T-helper 17 cell (primary cell): ENCODE measurements at places on chromosomes 2 and 18. TPM values are rescaled to one million over a fixed set of nuclear protein-coding genes. Genes with fewer than 3 reads are reported as not detected.

The CCL20 gene
- 24.3 TPM for total RNA-seq

The C2orf80 gene
- not detected for total RNA-seq

The ARHGAP28 gene
- not detected for total RNA-seq

The RNF125 gene
- 50.6 TPM for total RNA-seq

The CYP26B1 gene
- not detected for total RNA-seq

The MRPL30 gene
- 14.1 TPM for total RNA-seq

- H3K27ac ChIP-seq: peak overlapping the region; percentile 99
- H3K27me3 ChIP-seq: peaks cover 21% of the 10 kb centered on the region
- H3K36me3 ChIP-seq: peaks cover 5% of the 10 kb centered on the region
- peak; percentile 35 for DNase-seq
- peak overlapping the region; percentile 100 for H3K4me3 ChIP-seq
Observed at GRCh38 chr2:8680822-8681760, 765 bp upstream of the ID2 start.

- no peak overlapping the region for H3K4me3 ChIP-seq
- no peaks in the 10 kb centered on the region for H3K36me3 ChIP-seq
- no peak for DNase-seq
- H3K27me3 ChIP-seq: no peaks in the 10 kb centered on the region
- H3K27ac ChIP-seq: no peak overlapping the region
Observed at GRCh38 chr2:177298191-177298590, 33.7 kb upstream of the NFE2L2 start.

GRCh38 chr2:85394976-85395375, 15.2 kb downstream of the CAPG start:
- H3K27ac ChIP-seq: peak overlapping the region; percentile 43
- no peak for DNase-seq
- H3K4me3 ChIP-seq: no peak overlapping the region
- H3K4me1 ChIP-seq: peaks cover 10% of the 10 kb centered on the region
- no peaks in the 10 kb centered on the region for H3K27me3 ChIP-seq

DNA sequence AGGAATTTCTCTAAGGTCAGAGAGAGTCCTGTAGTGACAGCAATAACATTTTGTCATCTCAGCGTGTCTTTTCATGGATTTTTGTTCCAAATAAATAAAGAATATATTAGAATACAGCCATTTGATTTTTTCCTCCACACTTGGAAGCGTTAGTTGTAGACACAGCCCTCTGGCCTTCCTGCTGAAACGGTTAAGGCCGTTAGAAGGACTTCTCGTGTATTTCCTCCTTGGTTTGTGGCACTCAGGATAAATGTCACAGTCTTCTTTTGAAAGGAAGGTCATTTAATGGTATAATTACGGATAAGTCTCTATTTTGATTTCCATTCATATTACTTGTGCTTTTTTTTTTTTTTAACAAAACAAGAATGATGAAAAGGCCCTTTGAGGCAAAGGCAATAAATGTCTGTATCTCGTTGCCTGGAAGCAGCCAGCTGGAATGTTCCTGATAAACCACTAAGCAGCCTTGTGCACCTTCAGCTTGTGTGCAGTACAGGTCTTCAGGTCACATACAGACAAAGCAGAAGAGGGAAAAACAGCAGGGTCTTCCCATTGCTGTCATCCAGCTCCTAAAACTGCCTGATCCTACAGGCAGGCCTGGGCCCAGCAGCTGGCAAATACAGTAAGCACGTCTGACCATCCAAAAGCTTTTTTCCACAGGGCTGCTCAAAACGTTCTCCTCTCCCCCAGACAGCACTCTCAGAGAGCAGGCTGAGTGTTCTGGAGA, 14.4 kb downstream of the EFR3B start:
- H3K27me3 ChIP-seq: peaks cover 33% of the 10 kb centered on the region
- no peak overlapping the region for H3K4me3 ChIP-seq
- no peak overlapping the region for H3K27ac ChIP-seq
- no peak for DNase-seq

GRCh38 chr18:40431071-40431985, 1523.7 kb upstream of the PIK3C3 start:
- no peaks in the 10 kb centered on the region for H3K4me1 ChIP-seq
- no peaks in the 10 kb centered on the region for H3K27me3 ChIP-seq
- no peak overlapping the region for H3K27ac ChIP-seq
- H3K36me3 ChIP-seq: no peaks in the 10 kb centered on the region
- DNase-seq: no peak

GRCh38 chr2:152550386-152550785, 166.9 kb downstream of the PRPF40A start:
- no peaks in the 10 kb centered on the region for H3K4me1 ChIP-seq
- no peak overlapping the region for H3K4me3 ChIP-seq
- H3K27ac ChIP-seq: no peak overlapping the region
- DNase-seq: no peak
- no peaks in the 10 kb centered on the region for H3K27me3 ChIP-seq
- no peaks in the 10 kb centered on the region for H3K36me3 ChIP-seq

DNA sequence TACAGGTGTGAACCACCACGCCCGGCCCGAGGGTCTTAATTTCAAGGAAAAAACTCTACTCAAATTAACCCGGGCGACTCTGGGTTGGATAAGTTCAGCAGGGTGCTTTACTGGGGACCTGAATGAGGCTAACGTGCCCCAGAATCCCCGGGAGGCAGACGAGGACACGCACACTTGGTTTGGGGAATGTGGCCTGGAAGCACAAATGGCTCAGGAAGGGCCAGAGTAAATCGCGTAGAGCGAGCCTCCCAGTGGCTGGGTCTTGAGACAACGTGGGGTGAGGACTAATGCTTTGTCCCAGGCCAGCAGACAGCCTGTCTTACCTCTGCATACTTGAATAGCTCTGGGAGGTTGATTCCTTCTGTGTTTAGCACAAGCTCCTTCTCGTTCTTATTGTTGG, 75.8 kb downstream of the POLR1A start:
- H3K36me3 ChIP-seq: peaks cover 15% of the 10 kb centered on the region
- H3K27me3 ChIP-seq: no peaks in the 10 kb centered on the region
- no peak overlapping the region for H3K27ac ChIP-seq
- H3K4me3 ChIP-seq: no peak overlapping the region
- no peak for DNase-seq

GRCh38 chr18:29041976-29042375, 865.0 kb upstream of the CDH2 start:
- H3K36me3 ChIP-seq: no peaks in the 10 kb centered on the region
- H3K27me3 ChIP-seq: no peaks in the 10 kb centered on the region
- no peaks in the 10 kb centered on the region for H3K4me1 ChIP-seq
- DNase-seq: no peak
- H3K4me3 ChIP-seq: no peak overlapping the region

DNA sequence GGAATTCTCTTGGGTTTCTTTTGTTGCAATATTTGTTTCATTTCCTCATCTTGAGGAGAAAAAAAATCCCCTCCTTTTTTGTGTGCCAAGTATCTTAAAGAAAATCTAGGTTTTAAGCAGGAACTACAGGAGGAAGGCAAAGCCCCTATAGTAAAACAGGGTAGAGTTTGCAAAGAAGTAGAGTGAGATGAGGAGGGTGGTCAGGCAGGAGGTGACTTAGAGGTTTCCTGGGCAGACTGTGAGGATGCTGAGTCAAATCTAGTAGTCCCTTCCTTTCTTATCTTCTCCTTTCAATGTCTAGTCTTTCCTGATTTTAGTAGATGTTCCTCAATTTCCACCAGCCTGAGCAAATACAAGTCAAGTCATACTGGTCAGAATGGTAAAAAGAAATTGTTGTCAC, 222.5 kb downstream of the PMAIP1 start:
- no peaks in the 10 kb centered on the region for H3K4me1 ChIP-seq
- no peak overlapping the region for H3K4me3 ChIP-seq
- H3K27ac ChIP-seq: no peak overlapping the region
- no peaks in the 10 kb centered on the region for H3K27me3 ChIP-seq

GRCh38 chr18:11909061-11909455, 941 bp upstream of the MPPE1 start:
- peaks cover 5% of the 10 kb centered on the region for H3K4me1 ChIP-seq
- H3K36me3 ChIP-seq: no peaks in the 10 kb centered on the region
- DNase-seq: no peak
- H3K27ac ChIP-seq: peak overlapping the region; percentile 92

- no peaks in the 10 kb centered on the region for H3K27me3 ChIP-seq
- H3K4me3 ChIP-seq: no peak overlapping the region
- DNase-seq: no peak
- no peak overlapping the region for H3K27ac ChIP-seq
- H3K4me1 ChIP-seq: no peaks in the 10 kb centered on the region
- peaks cover 4% of the 10 kb centered on the region for H3K36me3 ChIP-seq
Observed at GRCh38 chr18:80000877-80001276, 12.5 kb upstream of the TXNL4A start.

GRCh38 chr2:74831693-74832530, 2.0 kb upstream of the HK2 start:
- H3K27ac ChIP-seq: peak overlapping the region; percentile 24
- peaks cover 29% of the 10 kb centered on the region for H3K4me1 ChIP-seq
- peak overlapping the region; percentile 63 for H3K4me3 ChIP-seq

GRCh38 chr2:9789371-9789770, 53.9 kb upstream of the TAF1B start:
- H3K4me3 ChIP-seq: no peak overlapping the region
- H3K36me3 ChIP-seq: no peaks in the 10 kb centered on the region
- no peak for DNase-seq
- peaks cover 9% of the 10 kb centered on the region for H3K4me1 ChIP-seq

DNA sequence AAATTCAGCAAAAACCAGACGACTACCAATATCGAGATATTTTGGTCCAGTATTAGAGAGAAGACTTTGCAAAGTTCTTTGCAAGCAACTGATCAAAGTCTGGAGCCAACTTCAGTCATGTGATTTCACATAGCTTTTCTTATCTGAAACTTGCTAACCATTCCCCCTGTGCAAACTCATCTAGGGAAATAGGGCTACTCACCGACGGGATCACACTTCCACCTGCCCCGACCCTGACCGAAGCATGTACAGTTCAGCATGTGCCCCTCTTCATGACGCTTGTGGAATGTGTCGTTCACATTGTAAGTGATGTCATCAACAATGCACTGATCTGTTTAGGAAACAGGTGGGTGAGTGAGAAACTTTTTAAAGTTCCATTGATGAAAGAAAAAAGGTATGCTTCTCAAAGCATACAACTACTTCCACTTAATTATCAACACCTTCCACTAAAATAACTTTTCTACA, 15.4 kb downstream of the FN1 start:
- H3K36me3 ChIP-seq: no peaks in the 10 kb centered on the region
- no peak overlapping the region for H3K27ac ChIP-seq
- H3K27me3 ChIP-seq: peaks cover 61% of the 10 kb centered on the region
- no peaks in the 10 kb centered on the region for H3K4me1 ChIP-seq
- DNase-seq: no peak
- H3K4me3 ChIP-seq: no peak overlapping the region

- DNase-seq: no peak
- H3K36me3 ChIP-seq: peaks cover 3% of the 10 kb centered on the region
- peaks cover 29% of the 10 kb centered on the region for H3K4me1 ChIP-seq
- H3K4me3 ChIP-seq: peak overlapping the region; percentile 21
- peak overlapping the region; percentile 89 for H3K27ac ChIP-seq
- no peaks in the 10 kb centered on the region for H3K27me3 ChIP-seq
Observed at GRCh38 chr2:68188831-68189230, 31.1 kb downstream of the PNO1 start.

- peaks cover 35% of the 10 kb centered on the region for H3K4me1 ChIP-seq
- peak overlapping the region; percentile 86 for H3K27ac ChIP-seq
- DNase-seq: no peak
Observed at GRCh38 chr2:85705680-85706039, 11.5 kb downstream of the GNLY start.

- H3K27me3 ChIP-seq: peaks cover 8% of the 10 kb centered on the region
- peak overlapping the region; percentile 60 for H3K27ac ChIP-seq
- DNase-seq: no peak
- no peak overlapping the region for H3K4me3 ChIP-seq
- H3K4me1 ChIP-seq: peaks cover 27% of the 10 kb centered on the region
Observed at GRCh38 chr18:58313491-58314032, 269.5 kb downstream of the NEDD4L start.

GRCh38 chr2:232653441-232653840, 20.0 kb downstream of the EFHD1 start:
- no peak overlapping the region for H3K4me3 ChIP-seq
- H3K4me1 ChIP-seq: no peaks in the 10 kb centered on the region
- no peak for DNase-seq
- no peak overlapping the region for H3K27ac ChIP-seq
- no peaks in the 10 kb centered on the region for H3K36me3 ChIP-seq

- no peak for DNase-seq
- H3K27ac ChIP-seq: peak overlapping the region; percentile 41
- H3K27me3 ChIP-seq: no peaks in the 10 kb centered on the region
- H3K4me1 ChIP-seq: peaks cover 8% of the 10 kb centered on the region
Observed at GRCh38 chr2:239101071-239101470, 253.2 kb downstream of the TWIST2 start.

GRCh38 chr2:86107031-86107430, 996 bp downstream of the PTCD3 start:
- no peaks in the 10 kb centered on the region for H3K27me3 ChIP-seq
- H3K4me1 ChIP-seq: peaks cover 44% of the 10 kb centered on the region
- H3K36me3 ChIP-seq: peaks cover 11% of the 10 kb centered on the region
- H3K4me3 ChIP-seq: peak overlapping the region; percentile 98

DNA sequence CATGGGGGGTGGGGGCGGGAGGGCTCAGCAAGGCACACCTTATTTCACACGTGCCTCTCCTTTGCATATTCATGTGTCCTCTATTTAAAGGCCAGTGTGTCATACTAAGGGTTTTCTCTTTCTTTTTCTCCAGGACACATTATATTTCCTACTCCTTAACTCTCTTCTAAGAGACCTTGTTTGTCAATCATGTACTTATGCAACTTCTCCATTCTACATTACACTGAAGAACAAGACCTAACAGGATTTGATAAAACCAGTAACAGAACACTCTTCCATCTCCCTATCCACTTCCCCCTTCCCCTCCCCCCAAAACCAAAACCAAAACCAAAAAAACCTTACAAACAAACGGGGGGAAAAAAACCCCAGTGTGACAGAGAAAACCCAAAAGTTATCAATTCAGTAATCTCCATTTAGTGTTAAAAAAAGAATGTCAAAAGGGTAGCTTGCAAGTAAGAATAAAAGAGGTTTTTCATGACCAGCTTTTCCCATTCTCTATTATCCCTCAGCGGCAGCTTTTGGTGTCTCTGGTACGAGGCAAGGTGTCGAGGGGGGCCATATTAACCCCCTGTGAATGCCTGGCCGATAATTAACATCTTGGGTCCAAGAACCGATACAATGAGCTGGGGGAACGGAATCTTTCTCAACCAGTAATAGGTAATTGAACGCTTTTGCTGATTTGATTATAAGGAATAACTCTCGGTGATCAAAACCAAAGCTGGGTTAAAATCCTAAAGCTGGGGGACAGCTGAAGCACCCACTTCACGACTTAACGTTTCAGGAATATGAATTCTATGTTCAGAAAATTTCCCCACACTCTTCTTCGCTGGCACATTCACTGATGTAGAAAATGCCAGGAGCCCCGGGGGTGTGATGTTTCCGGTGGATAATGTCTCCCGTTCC, 191.0 kb upstream of the TCF4 start:
- peaks cover 20% of the 10 kb centered on the region for H3K27me3 ChIP-seq
- H3K4me3 ChIP-seq: peak overlapping the region; percentile 28
- no peaks in the 10 kb centered on the region for H3K36me3 ChIP-seq
- no peak overlapping the region for H3K27ac ChIP-seq
- no peaks in the 10 kb centered on the region for H3K4me1 ChIP-seq

GRCh38 chr2:31219131-31219969, 2.0 kb upstream of the CAPN14 start:
- DNase-seq: no peak
- H3K27ac ChIP-seq: peak overlapping the region; percentile 51
- peak overlapping the region; percentile 37 for H3K4me3 ChIP-seq
- peaks cover 2% of the 10 kb centered on the region for H3K36me3 ChIP-seq
- H3K27me3 ChIP-seq: peaks cover 52% of the 10 kb centered on the region
